ENCODE measurements at places on chromosomes 16 and 17. TPM values are rescaled to one million over a fixed set of nuclear protein-coding genes. Genes with fewer than 3 reads are reported as not detected.

KRT31 gene
- not detected for polyA plus RNA-seq

- peak; percentile 55 for DNase-seq
Observed at GRCh38 chr16:4350365-4350786, 745 bp downstream of the PAM16 start.

- no peak for DNase-seq
Observed at GRCh38 chr16:59212492-59213024, 478.4 kb upstream of the GOT2 start.

- peak; percentile 59 for DNase-seq
Observed at GRCh38 chr17:60392845-60393702, 1.1 kb upstream of the USP32 start.
